Activated CD8-positive, alpha-beta memory T cell treated with anti-CD3 and anti-CD28 coated beads, Interleukin-2, amount 10 ng/mL, durations not matched to agents 7 days and 5 days (primary cell): ENCODE measurements at places on chromosomes 12 and 14. TPM values are rescaled to one million over a fixed set of nuclear protein-coding genes. Genes with fewer than 3 reads are reported as not detected.

DNA sequence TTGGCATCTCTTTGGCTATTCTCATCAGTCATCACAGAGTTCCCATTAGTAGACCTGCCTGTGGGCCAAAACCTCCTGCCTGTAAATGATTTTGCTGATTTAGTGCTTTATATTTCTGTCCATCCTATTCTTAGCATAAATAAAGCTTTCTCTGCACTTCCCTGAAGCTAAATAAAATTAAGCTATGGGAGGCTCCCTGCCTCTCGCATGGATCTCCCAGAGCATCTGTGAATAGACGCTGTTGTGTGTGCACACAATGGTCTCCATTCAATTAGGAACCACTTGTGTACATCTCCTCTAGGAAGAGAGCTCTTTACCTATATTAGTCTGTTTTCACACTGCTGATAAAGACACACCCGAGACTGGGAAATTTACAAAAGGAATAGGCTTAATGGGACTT, 80.4 kb downstream of the PPFIBP1 start:
- H3K27me3 ChIP-seq, result peaks cover 10% of the 10 kb centered on the region
- no peak overlapping the region for H3K27ac ChIP-seq
- H3K4me3 ChIP-seq, result no peak overlapping the region

RGS6 gene
- 1.5 TPM for total RNA-seq

- H3K4me3 ChIP-seq, result no peak overlapping the region
- peaks cover 4% of the 10 kb centered on the region for H3K27me3 ChIP-seq
- no peaks in the 10 kb centered on the region for H3K36me3 ChIP-seq
- no peak overlapping the region for H3K27ac ChIP-seq
- peaks cover under 1% of the 10 kb centered on the region for H3K4me1 ChIP-seq
Measured at GRCh38 chr12:124218243-124218560, 76.7 kb upstream of the RFLNA start.

DNA sequence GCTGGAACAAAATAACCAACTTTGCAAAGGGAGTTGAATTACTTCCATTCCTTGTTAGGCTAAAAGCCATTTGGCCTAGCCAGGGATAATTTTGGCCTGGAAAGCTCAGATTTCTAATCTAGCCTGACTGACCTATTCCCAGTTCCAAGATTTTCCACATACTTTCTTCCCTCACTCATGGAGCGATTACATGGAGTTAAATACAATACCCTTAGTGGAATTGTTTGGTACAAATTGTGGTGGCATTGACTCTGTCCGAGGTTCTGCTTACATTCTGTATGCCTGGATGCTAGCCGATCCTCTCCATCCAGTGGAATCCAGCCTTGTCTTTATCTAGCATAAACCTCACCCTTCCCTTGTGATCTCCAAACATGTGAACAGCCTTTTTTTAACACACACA, 965.1 kb downstream of the DIO2 start:
- no peaks in the 10 kb centered on the region for H3K4me1 ChIP-seq
- H3K36me3 ChIP-seq, result no peaks in the 10 kb centered on the region
- no peaks in the 10 kb centered on the region for H3K27me3 ChIP-seq
- no peak overlapping the region for H3K4me3 ChIP-seq
- DNase-seq, result no peak

DNA sequence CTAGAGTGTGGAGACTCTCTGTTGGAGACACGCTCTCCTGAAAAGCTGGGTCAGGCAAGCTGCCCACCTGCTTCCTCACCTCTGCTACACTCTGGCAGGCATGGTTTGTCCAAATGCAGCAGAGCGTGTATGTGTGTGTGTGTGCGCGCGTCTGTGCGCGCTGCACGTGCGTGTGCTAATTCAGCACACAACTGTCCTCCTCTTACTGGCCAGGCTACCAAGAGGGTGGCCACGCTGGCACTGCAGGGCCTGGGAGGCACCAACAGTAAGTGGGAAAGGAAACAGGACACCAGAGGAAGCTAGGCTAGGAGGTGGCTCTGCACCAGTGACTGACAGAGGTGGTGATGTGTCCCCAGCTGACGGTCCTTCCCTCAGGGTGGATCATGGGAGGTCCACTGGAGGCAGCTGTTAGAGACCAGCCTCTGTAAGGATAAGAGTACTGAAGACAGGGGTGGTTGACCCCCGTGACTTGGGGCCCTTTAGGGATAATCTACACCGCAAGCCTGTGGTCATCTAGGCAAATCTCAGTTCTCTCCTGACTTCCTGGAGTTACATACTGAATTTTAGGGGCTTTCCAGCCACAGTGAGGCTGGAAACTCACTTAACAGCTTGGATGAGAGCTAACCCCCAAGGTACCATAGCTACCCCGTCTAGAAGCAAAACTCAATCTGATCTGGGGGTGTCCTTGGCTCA, 15.6 kb upstream of the TFCP2 start:
- DNase-seq, result no peak
- no peak overlapping the region for H3K4me3 ChIP-seq
- H3K4me1 ChIP-seq, result peaks cover 7% of the 10 kb centered on the region
- no peaks in the 10 kb centered on the region for H3K36me3 ChIP-seq
- no peaks in the 10 kb centered on the region for H3K27me3 ChIP-seq

DNA sequence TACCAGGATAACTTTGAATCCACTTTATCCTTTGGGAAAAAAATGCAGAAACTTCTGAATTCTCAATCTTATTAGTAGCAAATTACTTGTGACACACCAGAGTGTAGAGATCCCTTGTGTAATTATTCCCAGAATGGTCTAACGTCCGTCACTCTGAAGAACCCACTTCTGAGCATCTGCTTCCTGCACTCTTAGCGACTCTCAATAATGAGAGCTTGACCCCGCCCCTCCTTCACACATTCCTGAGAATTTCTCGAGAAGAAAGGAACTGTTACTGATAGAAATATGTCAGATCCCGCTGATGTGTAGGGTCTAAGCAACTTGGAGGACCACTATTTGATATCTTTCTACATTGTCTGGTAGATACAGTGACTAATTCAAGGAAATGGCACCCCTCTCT, 218.3 kb upstream of the PDZRN4 start:
- no peak for DNase-seq
- no peaks in the 10 kb centered on the region for H3K36me3 ChIP-seq
- H3K4me3 ChIP-seq, result no peak overlapping the region

- H3K27ac ChIP-seq, result no peak overlapping the region
- H3K27me3 ChIP-seq, result peaks cover 18% of the 10 kb centered on the region
- H3K36me3 ChIP-seq, result no peaks in the 10 kb centered on the region
- no peak overlapping the region for H3K4me3 ChIP-seq
Measured at GRCh38 chr14:51776102-51776894, 84.1 kb upstream of the GNG2 start.

DNA sequence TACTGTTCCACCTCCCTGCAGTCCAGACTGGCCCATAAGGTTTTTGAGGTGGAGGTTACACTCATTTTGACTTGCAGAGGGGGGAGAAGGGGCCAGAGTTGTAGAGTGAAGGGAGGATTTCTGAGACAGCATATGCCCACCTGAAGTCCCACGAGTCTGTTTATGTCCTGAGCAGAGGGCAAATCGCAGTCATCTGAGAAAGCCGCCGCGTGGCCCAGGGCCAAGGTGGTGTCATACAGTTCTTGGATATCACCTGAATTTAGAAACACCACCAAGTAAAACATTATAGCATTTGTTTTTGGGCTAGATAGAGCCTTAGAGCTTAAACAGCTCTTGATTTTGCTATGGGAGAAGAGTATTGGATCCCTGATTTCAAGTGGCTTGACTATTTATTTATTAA, 30.9 kb downstream of the TDG start:
- no peaks in the 10 kb centered on the region for H3K4me1 ChIP-seq
- H3K27ac ChIP-seq, result no peak overlapping the region
- H3K4me3 ChIP-seq, result no peak overlapping the region
- no peak for DNase-seq
- H3K36me3 ChIP-seq, result no peaks in the 10 kb centered on the region

DNA sequence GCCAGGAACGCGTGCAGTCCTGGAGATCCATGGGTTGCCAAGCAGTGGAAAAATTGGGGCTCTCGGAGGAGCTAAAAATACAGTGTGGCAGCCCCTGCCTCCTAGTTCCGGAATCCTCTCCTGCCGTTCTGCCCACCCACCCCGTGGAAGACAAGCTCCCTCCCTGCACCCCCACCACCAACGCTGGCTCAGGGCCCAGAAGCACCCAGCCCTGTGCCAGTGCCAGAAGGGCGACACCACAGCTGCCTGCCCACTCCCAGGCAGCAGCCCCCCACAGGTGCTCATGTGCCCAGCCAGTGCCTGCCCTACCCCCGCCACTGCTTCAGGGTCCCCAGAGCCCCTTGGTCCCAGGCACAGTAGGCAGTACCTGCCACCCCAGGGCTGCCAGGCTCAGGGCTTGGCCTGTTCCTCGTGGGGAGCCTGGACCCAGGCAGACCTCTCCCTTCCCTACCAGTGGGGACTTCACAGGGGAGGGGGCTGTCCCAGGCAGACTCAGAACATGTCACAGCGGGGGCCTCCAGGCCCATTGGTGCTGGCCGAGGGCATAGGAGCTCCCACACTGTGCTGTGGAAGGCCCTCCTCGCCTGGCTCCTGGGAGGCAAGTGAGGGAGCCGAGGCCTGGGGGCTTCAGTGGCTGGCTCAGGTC, 7.4 kb downstream of the INF2 start:
- no peaks in the 10 kb centered on the region for H3K27me3 ChIP-seq
- H3K4me1 ChIP-seq, result peaks cover 21% of the 10 kb centered on the region
- H3K27ac ChIP-seq, result no peak overlapping the region
- H3K4me3 ChIP-seq, result no peak overlapping the region
- no peaks in the 10 kb centered on the region for H3K36me3 ChIP-seq

DNA sequence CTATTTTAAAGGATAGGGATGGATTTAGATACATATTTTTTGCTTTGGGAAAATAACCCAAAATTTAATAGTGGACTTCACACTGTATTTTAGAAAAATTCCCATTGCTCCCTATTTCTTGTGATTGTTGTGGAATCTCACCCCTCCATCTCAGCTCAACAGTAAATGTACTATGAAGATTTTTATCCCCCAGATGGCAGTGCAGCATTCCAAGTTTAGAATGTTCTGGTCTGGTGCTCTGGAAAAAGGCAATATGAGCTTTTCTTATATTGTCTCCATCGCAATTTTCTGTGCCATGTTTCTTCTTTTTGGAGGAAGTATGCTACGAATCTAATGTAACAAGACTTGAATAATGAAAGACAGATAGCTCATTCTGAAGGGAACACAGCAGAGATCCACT, 471.7 kb upstream of the SYT1 start:
- H3K36me3 ChIP-seq, result no peaks in the 10 kb centered on the region
- DNase-seq, result no peak
- no peaks in the 10 kb centered on the region for H3K4me1 ChIP-seq
- H3K27me3 ChIP-seq, result no peaks in the 10 kb centered on the region
- no peak overlapping the region for H3K27ac ChIP-seq
- H3K4me3 ChIP-seq, result no peak overlapping the region

DNA sequence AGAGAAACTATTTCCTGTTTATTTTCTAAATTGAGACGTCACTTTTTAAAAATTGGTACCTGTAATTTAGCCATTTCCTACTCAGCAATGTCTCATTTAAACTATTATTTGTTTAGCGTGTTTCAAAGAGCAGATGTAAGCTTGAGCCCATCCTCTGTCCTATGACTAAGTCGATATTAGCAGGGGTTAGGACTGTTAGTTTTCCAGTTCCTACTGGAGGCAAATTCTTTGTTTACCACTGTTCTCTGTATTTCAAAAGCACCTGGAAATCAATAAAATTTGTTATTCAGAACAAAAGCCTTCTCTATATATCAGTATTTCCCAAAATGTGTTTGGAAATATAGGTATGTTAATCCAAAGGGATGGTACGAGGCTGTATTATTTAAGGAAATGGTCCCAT, 42.4 kb downstream of the MDM2 start:
- peaks cover 12% of the 10 kb centered on the region for H3K27me3 ChIP-seq
- DNase-seq, result no peak
- peaks cover 3% of the 10 kb centered on the region for H3K36me3 ChIP-seq
- H3K4me1 ChIP-seq, result no peaks in the 10 kb centered on the region
- no peak overlapping the region for H3K27ac ChIP-seq
- no peak overlapping the region for H3K4me3 ChIP-seq

DNA sequence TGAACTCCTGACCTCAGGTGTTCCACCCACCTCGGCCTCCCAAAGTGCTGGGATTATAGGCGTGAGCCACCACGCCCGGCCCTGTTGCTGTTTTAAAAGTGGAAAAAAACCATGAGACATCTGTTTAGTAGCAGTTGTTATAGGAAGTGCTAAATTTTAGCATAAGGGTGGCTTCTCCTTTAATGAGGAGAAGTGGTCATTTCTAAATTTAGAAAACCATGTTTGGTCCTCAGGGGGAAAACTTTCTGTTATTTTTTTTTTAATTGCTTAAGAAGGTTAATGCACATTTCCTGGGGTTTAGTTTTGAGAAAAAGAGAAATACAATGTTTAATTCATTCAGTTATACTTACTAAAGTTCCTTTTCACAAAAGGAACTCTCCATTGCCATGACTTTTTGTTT, 102.1 kb downstream of the MYRFL start:
- H3K27me3 ChIP-seq, result peaks cover 15% of the 10 kb centered on the region
- no peak overlapping the region for H3K27ac ChIP-seq
- peaks cover 2% of the 10 kb centered on the region for H3K4me1 ChIP-seq
- no peak overlapping the region for H3K4me3 ChIP-seq

DNA sequence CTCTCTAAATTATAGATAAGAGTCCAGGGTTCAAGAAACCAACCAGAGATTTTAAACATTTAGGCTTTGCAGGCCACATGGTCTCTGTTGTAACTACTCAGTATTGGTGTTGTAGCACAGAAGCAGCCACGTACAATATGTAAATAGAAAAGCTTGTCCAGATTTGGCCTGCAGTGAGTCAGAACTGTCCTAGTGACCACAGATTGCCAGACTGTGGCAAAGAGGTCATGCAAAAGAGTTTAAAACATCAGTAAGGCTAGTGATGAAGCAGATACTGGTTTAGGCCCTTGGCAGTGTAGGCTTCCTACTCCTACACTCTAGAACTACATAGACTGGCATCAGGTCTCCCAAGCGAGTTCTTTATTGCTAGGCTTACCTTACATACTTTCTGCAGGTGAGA, 117.6 kb upstream of the GARIN6 start:
- H3K27ac ChIP-seq, result no peak overlapping the region
- H3K36me3 ChIP-seq, result no peaks in the 10 kb centered on the region
- H3K4me1 ChIP-seq, result no peaks in the 10 kb centered on the region
- H3K4me3 ChIP-seq, result no peak overlapping the region

- no peak for DNase-seq
- no peaks in the 10 kb centered on the region for H3K36me3 ChIP-seq
- H3K27me3 ChIP-seq, result no peaks in the 10 kb centered on the region
- H3K4me3 ChIP-seq, result no peak overlapping the region
Measured at GRCh38 chr12:105897311-105897725, 241.4 kb downstream of the NUAK1 start.

KERA gene
- total RNA-seq, result not detected

GPR84 gene
- total RNA-seq, result 0.59 TPM

GRCh38 chr12:109264095-109264942, 44.8 kb downstream of the FOXN4 start:
- H3K4me3 ChIP-seq, result no peak overlapping the region
- H3K27ac ChIP-seq, result no peak overlapping the region
- no peaks in the 10 kb centered on the region for H3K4me1 ChIP-seq
- H3K36me3 ChIP-seq, result no peaks in the 10 kb centered on the region
- DNase-seq, result peak; percentile 65

- no peak overlapping the region for H3K4me3 ChIP-seq
- no peaks in the 10 kb centered on the region for H3K36me3 ChIP-seq
- H3K27me3 ChIP-seq, result no peaks in the 10 kb centered on the region
- DNase-seq, result no peak
Measured at GRCh38 chr12:26406391-26406790, 211.0 kb downstream of the SSPN start.
